ENCODE measurements at places on chromosomes 13 and 19.

DNA sequence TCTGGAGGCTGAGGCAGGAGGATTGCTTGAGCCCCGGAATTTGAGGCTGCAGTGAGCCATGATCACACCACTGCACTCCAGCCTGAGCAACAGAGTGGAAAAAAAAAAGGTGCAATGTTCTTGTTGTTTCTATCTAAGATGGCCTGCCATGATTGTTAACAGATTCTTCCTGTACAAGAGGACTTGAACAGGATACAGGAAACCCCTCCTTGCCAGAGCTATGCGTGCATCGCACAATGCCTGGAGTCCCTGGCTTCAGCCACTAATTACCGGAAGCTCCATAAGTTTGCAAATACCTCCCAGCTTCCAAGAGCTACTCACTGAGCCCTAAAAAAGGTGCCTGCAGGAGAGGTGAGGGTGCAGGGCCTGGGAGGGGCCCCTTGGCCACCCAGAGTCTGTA lies 13.1 kb upstream of the HIF3A start:
- no peak for DNase-seq

DNA sequence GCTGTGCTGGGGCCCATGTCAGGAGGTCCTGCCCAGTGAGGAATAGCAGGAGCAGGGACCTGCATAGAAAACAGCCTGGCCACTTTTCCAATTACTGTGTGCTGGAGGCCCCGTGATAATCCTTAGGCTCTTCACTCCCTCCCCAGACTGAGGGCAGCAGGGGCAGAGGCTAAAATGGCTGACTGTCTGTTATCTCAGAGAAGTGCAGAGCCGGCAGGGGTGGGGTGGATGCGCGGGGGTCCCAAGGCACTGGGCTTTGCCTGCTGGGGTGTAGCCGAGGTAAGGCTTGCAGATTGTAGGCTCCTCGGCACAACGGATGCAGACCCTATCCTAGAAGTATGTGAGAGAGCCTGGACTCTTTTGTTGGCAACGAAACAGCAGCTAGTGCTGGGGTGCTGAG lies 1064.1 kb downstream of the OLFM4 start:
- no peak for DNase-seq

DNA sequence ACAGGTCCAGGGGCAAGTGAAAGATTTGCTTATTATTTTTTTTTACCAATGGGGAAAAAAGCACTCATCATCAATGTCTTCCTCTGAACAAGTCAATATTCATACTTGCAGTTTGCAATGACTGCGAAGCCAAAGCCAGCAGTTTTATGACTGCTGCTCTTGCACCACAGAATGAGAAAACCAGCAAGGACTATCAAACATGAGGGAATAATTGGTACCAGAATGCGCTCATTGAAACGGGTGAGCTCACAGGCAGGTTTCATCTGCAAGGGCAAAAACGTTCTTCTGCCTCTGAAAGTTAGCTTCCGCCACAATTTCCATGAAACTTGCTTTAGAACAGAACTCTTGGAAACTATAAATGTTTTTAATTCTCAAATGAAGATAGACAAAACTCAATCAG lies 5.5 kb downstream of the DLEU7 start:
- DNase-seq: no peak

DNA sequence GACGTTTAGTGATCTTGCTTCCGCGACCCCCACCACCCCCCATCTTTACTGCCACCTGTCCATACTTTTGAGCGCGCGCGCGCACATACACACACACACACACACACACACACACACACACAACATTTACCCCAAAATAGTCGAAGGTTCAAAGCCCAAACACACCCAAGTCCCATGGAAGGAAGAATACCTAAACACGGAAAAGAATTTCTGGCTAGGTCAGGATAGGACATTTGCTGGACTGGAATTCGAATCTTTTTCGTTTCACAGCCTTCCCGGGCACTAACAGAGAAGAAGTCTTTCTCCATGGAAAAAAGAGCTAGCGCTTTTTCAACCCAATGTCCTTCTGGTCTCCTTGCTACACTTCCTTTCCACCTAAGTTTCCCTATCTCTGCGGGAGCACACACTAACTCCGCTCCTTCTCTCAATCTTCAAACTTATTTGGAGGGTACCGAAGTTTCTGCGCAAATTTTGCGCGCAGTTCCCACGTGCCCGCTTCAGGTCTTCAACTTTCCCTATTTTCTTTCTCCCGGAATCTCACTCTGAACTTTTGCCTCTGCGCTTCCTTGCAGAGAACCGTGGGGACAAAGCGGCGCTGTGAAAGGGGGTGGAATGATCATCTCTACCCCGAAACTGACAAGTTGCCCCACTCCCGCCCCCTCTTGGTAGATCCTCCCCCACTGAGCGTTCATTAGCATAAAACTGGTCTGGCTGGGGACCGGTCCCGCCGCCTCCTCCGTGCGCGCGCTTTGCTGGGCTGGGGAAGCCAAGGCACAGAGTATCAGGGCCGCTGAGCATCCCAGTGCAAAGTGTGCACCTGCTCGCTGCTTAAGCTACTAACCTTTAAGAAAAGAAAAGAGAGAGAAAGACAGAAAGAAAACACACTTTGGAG lies 2.7 kb downstream of the DACH1 start:
- DNase-seq: peak; percentile 94

GRCh38 chr13:79709471-79709870 lies 228.5 kb downstream of the NDFIP2 start:
- DNase-seq: no peak

DNA sequence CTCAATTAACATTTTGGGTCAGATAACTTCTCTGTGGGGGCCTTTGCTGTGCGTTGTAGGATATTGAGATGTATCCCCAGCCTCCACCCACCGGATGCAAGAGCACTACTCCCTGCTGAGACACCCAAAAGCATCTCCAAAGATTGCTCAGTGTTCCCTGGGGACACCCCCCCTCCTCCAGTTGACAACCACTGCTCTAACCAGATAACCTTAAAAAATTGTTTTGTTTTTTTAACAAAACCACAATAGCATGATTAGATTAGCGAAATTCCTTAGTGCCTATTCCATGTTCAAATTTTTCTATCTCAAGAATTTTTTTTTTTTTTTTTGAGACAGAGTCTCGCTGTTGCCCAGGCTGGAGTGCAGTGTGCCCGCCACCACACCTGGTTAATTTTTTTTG lies 2.6 kb upstream of the EPN1 start:
- DNase-seq: peak; percentile 23

- DNase-seq: peak; percentile 96
Measured at GRCh38 chr19:7540761-7541474, 5.4 kb downstream of the PNPLA6 start.

GRCh38 chr19:38402623-38402966 lies 298 bp upstream of the FAM98C start:
- no peak for DNase-seq

GRCh38 chr13:42022796-42023493 lies 25.5 kb upstream of the DGKH start:
- no peak for DNase-seq

DNA sequence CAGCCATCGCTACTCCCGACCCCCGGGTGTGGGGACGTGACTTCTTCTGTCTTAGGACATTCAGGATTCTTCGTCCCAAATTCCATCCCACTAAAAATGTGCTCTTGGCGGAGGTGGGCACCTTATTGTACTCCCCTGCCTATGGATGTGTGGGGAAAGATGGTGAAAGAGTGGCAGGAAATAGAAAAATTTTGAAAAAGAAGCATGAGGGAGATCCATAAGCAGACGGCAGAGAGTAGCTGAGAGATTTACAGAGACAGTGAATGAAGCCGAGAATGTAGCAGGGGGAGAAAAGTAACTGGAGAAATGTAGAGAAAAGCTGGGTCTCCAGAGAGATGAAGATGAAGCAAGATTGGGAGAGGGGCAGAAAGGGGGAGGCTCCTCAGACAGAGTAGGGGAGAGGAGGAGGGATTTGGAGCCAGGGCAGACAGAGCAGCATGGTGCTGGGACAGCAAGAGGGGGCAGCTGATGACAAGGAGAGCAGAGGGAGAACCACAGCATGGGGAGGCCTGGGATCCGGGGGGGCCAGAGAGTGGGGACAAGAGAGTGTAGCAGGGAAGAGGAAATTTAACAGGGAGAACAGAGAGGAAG lies 843 bp downstream of the ZNF610 start:
- DNase-seq: peak; percentile 8

- no peak for DNase-seq
Measured at GRCh38 chr13:60148918-60149317, 14.8 kb downstream of the DIAPH3 start.

- DNase-seq: no peak
Measured at GRCh38 chr13:25910991-25911419, 140.8 kb downstream of the SHISA2 start.

GRCh38 chr19:37699057-37699456 lies 20.5 kb downstream of the ZNF607 start:
- DNase-seq: no peak

- no peak for DNase-seq
Measured at GRCh38 chr13:95452375-95452774, 100.1 kb upstream of the CLDN10 start.

GRCh38 chr13:95677564-95678266 lies 776 bp downstream of the DNAJC3 start:
- DNase-seq: peak; percentile 59

GRCh38 chr13:105342281-105342820 lies 1193.1 kb downstream of the EFNB2 start:
- DNase-seq: no peak

DNA sequence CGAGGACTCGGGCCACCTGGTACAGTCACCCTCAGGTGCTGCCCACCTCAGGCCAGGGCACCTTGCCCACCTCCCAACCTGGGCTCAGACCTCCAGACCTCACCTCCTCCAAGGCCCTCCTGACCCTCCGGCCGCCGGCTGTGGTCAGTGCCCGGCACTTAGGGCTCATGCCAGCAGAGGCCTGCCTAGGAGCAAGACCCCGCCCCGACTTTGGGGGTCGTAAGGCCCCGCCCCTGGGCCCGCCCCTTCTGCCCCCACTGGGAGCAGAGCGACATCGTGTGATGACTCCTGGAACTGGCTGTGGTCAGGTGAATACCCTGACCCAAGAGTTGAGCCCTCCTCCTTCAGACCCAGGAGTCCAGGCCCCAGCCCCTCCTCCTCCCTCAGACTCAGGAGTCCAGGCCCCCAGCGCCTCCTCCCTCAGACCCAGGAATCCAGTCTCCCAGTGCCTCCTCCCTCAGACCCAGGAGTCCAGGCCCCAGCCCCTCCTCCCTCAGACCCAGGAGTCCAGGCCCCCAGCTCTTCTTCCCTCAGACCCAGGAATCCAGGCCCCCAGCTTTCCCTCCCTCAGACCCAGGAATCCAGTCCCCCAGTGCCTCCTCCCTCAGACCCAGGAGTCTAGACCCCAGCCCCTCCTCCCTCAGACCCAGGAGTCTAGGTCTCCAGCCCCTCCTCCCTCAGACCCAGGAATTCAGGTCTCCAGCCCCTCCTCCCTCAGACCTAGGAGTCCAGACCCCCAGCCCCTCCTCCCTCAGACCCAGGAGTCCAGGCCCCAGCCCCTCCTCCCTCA lies at the start of gene SBK2:
TSS of gene SBK2 (minus strand) at position 183 of the 790 bp plus-strand sequence. CDS start 839 bp downstream, outside the sequence.
- no peak for DNase-seq

DNA sequence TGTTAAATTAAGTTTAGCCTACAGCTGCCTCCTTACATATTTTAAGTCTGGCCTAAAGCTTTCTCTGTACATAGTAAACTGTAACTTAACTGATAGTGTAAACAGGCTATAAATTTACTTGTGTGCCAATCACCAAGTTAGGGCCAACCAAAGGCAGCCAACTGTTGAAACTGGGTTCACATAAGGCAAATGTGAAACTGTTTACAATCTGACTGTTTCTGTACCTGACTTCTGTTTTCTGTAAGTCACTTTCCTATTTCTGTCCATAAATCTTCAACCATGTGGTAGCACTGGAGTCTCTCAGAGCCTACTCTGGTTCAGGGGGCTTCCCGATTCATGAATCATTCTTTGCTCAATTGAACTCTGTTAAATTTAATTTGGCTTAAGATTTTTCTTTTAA lies 103.1 kb downstream of the RAP2A start:
- no peak for DNase-seq

- DNase-seq: no peak
Measured at GRCh38 chr13:45100573-45101262, 19.6 kb upstream of the GTF2F2 start.

GRCh38 chr13:27619728-27620376 lies 477 bp downstream of the LNX2 start:
- DNase-seq: peak; percentile 66

DNA sequence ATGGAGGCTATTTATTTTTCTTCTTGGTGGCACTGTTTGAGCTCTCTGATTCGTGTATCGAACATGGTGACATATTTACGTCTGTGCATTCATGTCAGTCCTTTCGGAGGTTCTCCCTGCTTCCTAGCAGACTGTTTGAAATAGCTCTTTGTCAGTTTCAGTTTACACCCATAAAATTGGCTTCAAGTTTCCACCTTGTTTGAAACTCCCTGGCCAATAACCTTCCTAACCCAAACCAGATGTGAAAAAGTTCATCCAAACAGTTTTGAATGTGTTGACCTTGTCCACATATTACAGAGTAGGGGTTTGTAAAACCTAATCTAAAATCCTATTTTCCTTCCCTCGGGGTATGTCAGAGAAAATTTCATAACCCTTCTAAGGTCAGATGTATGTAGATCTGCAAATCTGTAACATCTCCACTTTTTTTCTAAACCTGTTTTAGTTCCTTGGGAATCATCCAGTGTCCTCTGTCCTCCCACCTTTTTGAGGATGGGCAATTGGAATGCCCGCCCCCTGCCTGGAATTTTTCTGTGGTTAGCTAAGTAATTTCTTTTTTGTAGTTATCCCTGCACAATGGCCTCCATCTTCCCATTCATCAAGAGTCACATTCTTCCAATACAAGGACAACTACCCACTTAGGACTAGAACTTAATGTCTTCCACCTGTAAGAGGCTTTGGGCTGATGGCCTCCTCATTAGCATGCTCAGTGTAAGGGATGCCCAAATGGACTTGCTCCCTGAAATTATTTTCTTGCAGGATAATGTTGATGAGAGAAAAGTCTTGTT lies 499.8 kb downstream of the GPC6 start:
- no peak for DNase-seq

- no peak for DNase-seq
Measured at GRCh38 chr13:31081316-31081715, 80.4 kb downstream of the HSPH1 start.

- peak; percentile 56 for DNase-seq
Measured at GRCh38 chr19:7648265-7649014, 11.5 kb downstream of the STXBP2 start.

GRCh38 chr13:73058064-73058313 lies 816 bp upstream of the KLF5 start:
- DNase-seq: no peak

Measured in hematopoietic multipotent progenitor cell treated with erythropoietin and hydrocortisone succinate and interleukin-3 and kit ligand, for 6 days (in vitro differentiated cells).